Uterus (tissue), 4 donors: ENCODE measurements at places on chromosomes 6 and 20.
A peak's percentile ranks its signal among the peaks of the same experiment; 100 is the strongest.

DNA sequence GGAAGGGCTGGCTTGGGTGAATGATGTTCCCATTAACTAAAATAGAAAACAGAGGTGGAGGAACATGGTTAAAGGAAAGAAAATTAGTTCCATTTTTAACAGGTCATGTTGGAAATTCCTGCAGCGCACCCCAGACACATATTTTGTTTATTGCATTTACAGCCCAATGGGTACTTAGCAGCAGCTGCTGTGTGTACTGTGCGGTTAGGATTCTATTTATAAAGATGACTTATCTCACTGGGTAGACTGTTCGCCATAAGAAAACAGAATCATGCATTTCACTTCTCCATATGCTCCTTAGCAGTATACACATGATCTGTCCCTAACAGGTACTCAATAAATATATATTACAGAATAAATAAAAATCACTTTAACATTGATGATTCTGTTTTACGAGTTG, 135.8 kb downstream of the SLC35F1 start:
- no peak for DNase-seq

DNA sequence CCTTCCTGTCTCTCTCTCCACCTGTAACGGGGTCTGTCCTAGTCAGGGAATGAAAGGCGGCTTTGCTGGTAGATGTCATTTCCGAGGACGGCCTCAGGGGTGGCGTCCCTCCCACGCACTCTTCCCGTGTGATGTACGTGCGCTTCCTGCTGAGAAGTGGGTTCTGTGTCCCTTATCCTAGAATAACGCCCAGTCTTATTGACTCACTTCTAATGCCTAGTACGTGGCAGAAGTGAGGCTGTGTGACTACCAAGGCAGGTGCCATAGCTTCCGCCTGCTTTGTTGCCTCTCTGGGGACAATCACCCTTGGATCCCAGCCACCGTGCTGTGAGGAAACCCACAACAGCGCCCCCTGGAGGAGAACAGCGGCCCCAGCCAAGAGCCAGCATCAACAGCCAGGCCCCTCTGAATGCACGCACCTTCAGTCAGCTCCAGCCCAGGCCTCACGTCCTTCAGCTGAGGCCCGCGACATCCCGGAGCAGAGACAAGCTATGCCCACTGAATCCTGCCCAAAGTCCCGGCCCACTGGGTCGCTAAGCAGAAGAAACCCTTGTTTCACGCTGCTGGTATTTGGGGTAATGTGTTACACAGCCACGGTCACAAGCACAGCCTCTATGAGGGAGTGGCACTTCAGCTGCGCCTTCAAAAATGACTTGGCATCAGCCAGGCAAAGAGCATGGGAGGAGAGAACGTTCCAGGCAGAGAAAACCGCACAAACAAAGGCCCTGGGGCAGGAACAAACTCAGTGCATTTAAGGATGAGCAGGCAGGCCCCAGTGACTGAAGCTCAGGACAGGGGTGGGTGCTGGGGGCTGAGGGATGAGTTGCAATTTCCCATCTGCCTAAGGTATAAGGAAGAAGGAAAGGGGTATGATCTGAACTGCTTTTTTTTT, 224.2 kb downstream of the NFATC2 start:
- DNase-seq = no peak

GRCh38 chr6:33144373-33144772, 47.9 kb downstream of the COL11A2 start:
- DNase-seq = no peak

DNA sequence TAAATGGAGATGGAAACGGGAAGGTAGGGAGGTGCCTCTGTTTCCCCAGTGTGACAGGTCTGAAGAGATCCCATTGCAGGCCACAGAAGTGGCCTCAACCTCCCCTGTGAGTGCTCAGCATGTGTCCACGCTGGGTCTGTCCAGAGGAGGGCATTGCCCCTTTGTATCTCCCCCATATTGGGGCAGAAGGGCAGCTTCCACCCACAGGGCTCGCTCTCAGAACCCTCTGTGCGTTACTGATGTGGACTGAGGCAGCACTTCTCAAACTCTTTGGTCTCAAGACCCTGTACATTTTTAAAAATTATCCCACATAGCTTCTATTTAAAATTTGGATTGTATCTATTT, 22.0 kb downstream of the ARFGEF3 start:
- DNase-seq = no peak

DNA sequence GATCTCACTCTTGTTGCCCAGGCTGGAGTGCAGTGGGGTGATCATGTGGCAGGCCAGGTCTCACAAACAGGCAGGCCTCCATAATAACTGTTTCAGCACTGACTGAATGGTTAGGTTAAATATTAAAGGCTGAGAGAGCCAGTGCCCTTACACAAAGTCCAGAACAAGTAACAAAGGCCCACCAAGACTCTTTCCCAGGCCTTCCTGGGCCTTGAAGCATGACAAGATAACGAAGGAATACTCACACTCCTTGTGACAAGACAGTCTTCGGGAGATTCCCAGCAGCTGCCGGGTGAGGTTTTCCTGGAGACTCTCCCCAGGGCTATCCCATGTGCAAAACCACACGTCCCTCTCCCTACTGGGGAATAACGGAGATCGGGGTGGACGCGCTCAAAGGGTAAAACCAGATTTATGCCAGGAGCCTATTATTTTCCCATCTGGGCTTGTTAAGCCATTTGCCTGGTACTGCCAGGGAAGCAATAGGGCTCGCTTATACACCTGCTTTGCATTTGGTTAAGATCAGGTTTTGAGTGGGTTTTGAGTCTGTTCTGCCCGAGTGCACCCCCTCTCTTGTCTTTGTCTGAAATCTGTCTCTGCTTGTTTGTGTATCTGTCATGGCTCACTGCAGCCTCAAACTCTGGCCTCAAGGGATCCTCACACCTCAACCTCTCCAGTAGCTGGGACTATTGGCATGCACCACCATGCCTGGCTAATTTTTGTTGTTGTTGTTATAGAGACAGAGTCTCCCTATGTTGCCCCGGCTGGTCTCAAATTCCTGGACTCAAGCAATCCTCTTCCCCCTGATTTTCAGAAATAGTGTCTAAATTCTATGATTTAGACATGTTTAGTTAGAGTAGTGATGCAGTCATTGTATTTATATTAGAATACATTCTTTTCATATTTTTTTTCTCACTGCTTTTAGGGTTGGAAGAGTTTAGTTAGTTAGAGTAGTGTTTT, 1.4 kb upstream of the ENPP3 start:
- DNase-seq = no peak

- DNase-seq = no peak
These were observed at the start of gene TREM1 for GRCh38 chr6:41286544-41287346. TREM1 (minus strand) TSS chr6:41286682; CDS start chr6:41286655, 27 bp downstream.

DNA sequence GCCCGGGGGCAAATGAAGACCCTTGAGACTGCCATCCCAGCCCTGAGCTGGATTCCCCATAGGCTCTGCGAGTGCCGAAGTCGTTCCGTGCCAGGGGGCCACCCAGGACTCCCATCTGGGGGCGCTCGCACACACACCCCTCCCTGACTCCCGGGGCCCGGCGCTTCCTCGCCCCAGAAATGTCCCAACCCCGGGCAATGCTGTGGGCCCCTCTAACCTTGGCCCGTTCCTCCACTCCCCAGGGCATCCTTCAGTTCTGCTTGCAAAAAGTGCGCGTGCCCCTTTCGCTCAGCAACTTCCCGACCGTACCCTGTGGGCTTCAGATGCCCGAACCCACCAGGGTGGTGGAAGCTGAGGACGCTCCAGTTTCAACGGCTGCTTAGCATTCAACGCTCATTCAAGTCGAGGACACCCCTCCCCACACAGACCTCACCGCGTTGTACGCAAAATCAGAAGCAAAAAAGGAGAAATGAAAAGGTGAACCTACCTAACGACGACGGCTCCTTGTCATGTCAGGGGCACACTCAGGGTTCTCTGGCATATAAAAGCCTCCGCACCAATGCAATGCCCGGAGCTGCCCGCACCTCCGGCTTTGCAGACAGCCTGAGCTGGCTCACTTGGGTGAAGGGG, 25.3 kb downstream of the RIPOR2 start:
- peak; percentile 55 for DNase-seq

DNA sequence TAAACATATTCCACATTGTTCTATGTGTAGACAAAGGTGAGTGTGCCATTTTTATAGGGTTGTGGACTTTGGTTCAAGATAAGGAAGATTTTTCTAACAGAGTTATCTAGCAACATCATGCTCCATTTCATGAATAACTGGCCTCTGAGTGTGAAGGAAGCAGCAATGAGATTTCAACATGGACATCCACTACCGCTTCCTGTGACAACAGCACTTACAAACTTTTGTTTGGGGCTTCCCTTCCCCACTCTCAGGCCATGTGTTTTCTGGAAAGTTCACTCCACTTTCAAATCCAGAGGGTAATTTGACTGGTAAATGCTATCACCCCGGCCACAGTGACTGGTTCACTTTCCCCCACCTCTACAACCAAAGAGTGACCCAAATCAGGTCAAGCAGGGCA, 38.1 kb upstream of the PROKR2 start:
- DNase-seq = no peak

DNA sequence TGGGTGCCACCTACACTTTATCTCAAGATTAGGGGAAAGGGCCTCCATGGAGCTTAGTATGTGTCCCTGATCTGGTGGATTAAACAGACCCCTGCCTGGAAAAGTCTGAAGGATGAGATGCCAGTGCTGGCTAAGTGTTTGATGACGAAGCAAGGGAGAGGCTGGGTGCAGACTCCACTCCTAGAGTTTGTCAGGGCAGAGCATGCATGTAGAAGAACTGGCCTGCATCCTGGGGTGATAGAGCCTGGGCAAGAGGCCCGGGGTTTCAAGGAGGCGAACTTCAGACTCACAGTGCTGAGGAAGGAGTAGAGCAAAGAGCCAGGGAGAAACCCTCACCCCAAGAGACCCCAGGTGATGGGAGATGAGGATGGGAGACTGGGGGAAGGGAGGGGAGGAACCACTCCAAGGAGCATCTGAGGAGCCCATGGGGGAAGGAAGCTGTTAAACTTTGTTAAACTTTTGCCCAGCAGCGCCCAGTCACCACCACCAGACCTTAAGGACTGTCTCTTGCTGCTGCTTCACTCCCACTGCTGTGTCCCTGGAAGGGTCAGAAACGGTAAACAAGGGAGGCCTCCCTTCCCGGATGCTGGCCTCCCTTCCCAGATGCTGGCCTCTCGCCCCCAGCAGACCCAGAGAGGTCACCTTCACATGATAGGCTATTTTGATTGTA, 61.6 kb downstream of the RPRD1B start:
- DNase-seq = no peak

DNA sequence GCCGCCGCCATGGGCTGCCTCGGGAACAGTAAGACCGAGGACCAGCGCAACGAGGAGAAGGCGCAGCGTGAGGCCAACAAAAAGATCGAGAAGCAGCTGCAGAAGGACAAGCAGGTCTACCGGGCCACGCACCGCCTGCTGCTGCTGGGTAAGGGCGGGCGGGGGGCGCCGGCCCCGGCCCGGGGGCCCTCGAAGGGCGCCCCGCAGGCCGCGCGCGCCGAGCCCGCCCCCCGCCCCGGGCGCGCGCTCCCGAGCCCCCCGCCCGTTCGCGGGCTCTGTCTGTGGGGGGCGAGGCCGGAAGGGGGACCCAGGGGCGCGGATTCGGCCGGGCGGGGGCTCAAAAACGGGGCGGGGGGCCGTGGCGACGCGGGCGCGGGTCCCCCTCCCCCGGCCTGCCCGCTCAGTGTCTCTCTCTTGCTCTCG, 39.2 kb downstream of the GNAS start:
- peak; percentile 40 for DNase-seq

GRCh38 chr6:111601886-111602285, 3.8 kb downstream of the TRAF3IP2 start:
- DNase-seq = peak; percentile 84

GRCh38 chr6:37187321-37188022, 17.5 kb downstream of the PIM1 start:
- no peak for DNase-seq

- DNase-seq = no peak
These were observed 245.3 kb downstream of the QKI start for GRCh38 chr6:163659803-163660202.

DNA sequence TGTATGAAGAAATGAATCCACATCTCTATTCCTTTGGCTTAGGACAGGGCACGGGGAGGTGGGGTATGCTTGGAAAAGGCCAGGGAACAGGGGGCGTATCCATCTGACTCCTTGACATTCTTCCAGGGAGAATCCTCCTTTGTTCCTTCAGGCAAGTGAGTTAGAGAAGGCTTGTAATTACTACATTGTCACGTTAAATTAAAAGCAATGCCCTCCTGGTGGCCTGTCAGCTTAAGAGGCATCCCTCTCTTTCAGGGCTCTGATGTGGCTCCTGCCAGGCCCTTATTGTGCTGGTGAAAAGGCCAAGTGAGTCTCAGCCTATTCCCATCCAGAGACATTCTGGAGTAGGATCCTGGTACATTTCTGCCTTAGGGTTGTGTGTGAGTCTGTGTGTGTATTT, 128.3 kb downstream of the FOXA2 start:
- DNase-seq = no peak

- no peak for DNase-seq
These were observed 18.3 kb upstream of the FAM110A start for GRCh38 chr20:815226-815625.

DNA sequence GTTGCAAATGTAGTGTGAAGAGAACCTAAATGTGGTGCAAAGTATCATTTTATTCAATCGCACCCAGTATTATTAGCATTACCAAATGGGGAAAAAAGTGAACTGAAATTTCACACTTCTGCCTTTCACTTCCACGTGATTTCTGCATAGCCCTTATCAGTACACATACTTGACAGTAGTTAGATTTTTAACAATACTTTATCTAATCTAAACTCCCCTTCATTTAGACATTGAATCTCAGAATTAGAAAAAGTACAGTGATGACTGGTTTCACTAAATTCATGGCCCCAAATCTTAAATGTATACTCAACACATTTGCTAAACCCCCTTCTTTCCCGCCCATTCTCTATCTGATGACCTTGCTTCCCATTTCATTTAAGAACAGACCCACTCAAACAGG, 14.3 kb downstream of the STX7 start:
- DNase-seq = no peak

GRCh38 chr6:73329201-73329600, 24.9 kb downstream of the DPPA5 start:
- no peak for DNase-seq

GRCh38 chr6:30683183-30683979, 3.1 kb downstream of the PPP1R18 start:
- DNase-seq = peak; percentile 43

GRCh38 chr6:90290811-90291420, 5.7 kb downstream of the BACH2 start:
- no peak for DNase-seq

GRCh38 chr20:19928328-19929011, 88.7 kb upstream of the NAA20 start:
- no peak for DNase-seq

DNA sequence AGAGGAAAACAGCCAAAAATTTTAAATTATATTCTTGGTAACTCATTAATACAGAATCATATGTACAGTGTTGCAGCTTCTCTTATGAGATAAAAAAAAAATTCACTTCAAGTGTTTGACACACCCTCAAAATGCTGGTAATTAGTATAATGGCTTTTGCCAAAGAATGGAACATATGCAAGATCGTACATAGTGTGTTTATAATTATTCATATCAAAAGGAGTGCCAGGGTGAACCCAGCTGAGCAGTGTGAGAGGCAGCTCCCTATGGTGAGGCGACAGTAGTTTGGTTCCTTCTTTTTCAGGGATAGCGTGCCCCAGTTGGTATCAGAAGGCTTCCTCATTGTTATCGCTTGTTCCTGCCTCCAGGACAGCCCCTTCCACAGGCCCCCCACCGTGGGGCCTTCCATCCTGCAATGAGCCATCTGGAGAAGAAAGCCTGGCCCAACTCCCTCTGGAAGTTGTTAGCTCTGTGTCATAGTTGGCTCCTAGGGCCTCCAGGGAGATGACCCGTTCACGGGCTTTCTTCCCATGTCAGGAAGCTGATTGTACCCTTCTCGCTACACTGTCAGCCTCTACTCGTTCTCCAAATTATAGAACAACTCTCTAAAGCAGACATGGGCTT, 150.7 kb downstream of the FRK start:
- DNase-seq = no peak

GRCh38 chr20:24146231-24146634, 157.7 kb upstream of the GGTLC1 start:
- no peak for DNase-seq
